ENCODE measurements at places on chromosomes 3 and 15.

- no peak for DNase-seq
Observed at GRCh38 chr3:69500604-69501003, 114.7 kb upstream of the FRMD4B start.

GRCh38 chr15:101368861-101369642 is 74.0 kb upstream of the SNRPA1 start:
- DNase-seq = no peak

DNA sequence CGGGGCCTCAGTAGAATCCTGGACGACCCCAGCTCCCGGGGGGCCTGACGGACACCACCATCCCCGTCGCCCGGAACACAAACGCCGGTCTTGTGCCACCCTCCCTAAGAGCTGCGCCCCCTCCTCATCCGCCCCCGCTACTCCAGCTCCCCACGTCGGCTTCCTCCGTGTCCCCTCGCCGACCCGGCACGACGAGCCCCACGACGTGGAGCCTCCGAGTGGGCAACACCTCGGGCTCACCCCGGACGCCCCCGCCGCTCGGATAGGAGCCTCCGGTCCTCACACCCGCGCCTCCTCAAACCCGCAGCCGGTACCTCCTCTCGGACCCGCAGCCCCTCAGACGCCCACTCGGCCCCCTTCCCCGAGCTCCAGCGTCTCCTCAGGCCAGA is 525 bp downstream of the NPTN start:
- DNase-seq = no peak

- DNase-seq = peak; percentile 67
Observed at GRCh38 chr3:115855911-115856310, 232.6 kb downstream of the GAP43 start.

DNA sequence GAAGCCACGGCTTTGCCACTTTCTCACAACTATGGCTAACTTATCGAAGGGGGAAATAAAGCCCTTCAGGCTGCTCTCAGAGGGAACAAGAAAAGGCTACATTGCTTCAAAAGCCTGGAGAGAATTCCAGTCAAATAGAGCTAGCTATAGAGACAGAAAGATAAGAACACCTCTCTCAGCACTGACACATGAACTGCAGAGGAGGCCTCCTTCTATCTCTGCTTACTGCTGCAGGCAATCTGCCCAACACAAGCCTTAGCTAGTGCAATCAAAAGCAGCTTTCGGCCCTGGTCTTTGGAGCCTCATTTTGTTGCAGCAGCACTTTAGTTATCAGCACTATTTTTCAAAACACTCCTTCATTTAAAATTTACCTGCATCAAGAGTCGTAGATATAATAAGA is 118.4 kb upstream of the ROBO1 start:
- DNase-seq = no peak

DNA sequence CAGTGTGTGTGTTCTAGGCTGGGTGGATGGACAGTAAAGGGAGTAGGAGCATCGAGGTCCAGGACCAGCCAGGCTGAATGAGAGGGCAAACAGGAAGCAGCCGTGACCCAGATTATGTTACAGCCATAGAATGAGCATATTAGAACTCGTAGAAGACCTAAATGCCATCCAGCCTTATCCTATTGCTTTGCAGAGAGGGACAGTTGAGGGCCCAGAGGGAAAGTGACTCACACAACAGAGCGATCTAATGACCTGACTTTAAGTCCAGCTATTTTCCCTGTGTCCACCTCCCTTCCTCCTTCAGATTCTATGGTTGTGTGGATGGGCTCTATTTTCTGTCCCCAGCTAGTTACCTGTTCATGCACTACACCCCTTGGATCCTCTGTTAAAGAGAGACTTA is 634.1 kb upstream of the TBL1XR1 start:
- no peak for DNase-seq

DNA sequence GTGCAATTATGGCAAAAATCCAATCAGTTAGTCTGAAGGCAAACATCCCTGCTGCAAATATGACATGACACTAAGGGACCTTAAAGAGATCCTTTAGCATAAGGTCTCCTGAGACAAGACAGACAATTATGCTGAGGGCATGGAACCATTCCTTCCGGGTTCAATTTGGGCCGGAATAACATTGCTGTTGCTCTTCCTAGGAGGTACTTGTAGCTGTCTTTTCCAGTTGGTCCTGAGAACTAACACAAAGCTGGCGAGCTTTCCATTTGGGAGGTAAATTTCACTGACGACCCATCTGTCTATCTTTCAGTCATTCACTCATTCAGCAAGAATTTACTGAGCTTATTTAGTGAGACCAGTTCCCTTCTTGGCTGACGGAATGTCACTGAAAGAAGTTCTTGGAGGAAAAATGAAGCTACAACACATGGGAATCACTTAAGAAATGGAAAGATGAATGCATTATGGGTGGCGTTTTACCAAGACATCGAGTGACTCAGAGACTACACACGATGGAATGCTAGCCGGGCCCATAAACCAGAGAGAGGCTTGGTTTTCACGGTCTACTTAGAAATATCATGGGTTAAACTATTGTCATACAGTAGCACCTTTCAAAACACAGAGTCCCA is 215.5 kb downstream of the PDZRN3 start:
- peak; percentile 75 for DNase-seq

DNA sequence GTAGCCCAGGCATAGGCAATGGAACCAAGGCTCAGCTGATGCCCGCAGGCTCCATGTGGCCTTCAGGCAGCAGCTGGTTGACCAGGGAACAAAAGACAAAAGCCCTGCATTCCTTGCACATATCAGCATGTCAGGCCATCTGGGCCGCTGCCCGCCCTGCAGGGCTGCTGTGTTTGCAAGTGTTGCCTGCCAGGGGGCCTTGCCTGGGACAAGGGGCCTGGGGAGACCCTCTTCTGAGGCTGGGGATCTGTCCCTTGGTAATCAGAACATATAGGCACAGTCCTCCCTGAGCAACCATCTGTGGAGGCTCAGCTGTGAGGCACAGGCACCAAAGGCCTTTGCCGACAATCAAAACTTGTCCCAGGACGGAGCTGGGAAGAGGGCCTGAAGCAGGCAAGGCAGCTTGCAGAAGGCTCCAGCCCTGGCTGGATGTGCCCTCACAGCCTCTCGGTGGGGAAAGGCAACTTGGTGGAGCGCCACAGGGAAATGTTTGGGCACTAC is 138.2 kb downstream of the TPRA1 start:
- DNase-seq = no peak

GRCh38 chr3:46660543-46661523 is 32.6 kb downstream of the ALS2CL start:
- DNase-seq = no peak

- DNase-seq = no peak
Observed at GRCh38 chr3:124076235-124076634, 84.3 kb upstream of the ROPN1 start.

- no peak for DNase-seq
Observed at GRCh38 chr3:72050771-72051170, 265.8 kb upstream of the PROK2 start.

DNA sequence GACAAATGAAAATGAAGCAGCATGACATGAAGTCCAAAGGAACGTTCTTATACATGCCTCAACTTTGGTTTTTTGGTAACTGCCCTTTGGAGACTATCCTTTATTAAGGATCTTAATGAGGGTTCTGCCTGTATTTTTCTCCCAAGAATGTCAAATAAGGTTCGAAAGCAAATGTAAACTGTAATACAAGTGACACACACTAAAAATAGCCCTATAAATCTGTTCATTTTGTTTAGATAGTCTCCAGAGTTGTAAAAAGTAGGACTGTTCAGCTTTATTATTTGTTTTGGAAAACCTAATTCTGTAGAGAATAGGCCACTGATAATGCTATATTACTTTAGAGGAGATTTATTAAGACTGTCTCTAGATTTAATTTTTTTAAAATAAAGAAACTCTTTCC is 80.5 kb upstream of the CDIN1 start:
- DNase-seq = no peak

- no peak for DNase-seq
Observed at GRCh38 chr3:196872316-196872715, 4.6 kb downstream of the SENP5 start.

GRCh38 chr3:55629432-55629831 is 142.3 kb upstream of the WNT5A start:
- no peak for DNase-seq

GRCh38 chr3:124587053-124587408 is 143.2 kb upstream of the UMPS start:
- DNase-seq = no peak

DNA sequence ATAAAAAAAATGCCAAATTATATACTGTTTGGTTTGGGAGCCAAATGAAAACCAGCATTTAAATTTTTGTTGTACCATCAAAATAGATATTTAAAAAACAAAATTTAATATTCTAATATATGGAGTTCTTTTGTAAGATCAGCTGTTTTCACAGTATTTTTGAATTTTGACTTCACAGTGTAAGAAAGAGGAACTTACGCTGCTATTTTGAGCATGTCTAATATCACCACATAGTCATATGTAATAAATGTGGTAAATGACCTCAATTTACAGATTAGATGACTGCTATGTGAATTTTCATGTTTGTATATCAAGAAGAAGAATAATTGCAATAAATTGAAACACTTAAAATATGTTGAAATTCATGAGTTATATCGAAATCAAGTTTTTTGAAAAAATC is 189.6 kb downstream of the ARRDC4 start:
- DNase-seq = no peak

- no peak for DNase-seq
Observed at GRCh38 chr15:39512643-39513042, 68.2 kb upstream of the THBS1 start.

- no peak for DNase-seq
Observed at GRCh38 chr3:134901461-134901860, 106.4 kb downstream of the EPHB1 start.

DNA sequence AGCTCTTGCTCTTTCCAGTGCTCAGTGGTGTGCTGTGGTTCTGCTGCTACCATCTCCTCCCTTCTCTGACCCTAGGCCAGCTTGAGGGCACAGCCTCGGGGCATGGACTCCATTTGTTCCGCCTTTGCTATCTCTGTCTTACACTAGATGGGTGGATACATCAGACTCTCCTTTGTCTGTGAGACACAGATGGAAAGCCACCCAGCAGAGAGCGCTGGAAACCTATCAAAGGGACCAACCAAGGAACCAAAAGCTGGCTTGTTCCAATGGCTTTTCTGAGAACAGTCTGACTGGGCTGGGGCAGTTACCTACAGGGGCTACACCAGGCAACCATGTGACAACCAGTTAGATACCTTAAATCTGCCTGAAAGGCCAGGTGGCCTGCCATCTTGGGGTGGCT is 63.8 kb downstream of the NPTN start:
- no peak for DNase-seq

- DNase-seq = no peak
Observed at GRCh38 chr15:40102897-40103858, 5.5 kb downstream of the BMF start.

GRCh38 chr3:65873028-65873427 is 165.7 kb downstream of the MAGI1 start:
- no peak for DNase-seq

GRCh38 chr3:177827511-177828207 is 630.4 kb upstream of the TBL1XR1 start:
- no peak for DNase-seq

DNA sequence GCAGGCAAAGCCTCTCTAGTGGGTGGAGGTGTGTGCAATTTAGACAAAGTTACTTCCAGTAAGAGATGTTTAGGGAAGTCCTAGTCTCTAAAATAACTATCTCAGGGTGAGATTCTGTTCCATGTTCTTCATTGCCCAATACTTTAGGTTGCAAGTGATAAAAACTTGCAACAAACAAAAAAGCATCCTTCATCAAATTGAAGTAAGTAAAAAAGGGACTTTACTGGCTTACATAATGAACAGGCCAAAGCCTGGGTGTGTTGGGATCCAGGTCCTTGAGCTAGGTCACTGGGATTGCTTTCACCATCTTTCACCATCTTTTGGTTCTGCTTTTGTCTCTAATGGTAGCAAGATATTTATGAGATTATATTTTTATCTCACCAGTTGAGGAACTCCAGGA is 38.3 kb downstream of the CX3CR1 start:
- no peak for DNase-seq

- DNase-seq = peak; percentile 80
Observed at GRCh38 chr3:194682694-194683310, 2.9 kb upstream of the FAM43A start.

- no peak for DNase-seq
Observed at GRCh38 chr3:59256230-59256629, 206.4 kb upstream of the CFAP20DC start.

- no peak for DNase-seq
Observed at GRCh38 chr3:30567139-30567753, 39.2 kb upstream of the TGFBR2 start.

GRCh38 chr3:70182166-70182565 is 130.3 kb downstream of the MDFIC2 start:
- DNase-seq = no peak

- no peak for DNase-seq
Observed at GRCh38 chr3:141380987-141381386, 12.7 kb downstream of the ZBTB38 start.

DNA sequence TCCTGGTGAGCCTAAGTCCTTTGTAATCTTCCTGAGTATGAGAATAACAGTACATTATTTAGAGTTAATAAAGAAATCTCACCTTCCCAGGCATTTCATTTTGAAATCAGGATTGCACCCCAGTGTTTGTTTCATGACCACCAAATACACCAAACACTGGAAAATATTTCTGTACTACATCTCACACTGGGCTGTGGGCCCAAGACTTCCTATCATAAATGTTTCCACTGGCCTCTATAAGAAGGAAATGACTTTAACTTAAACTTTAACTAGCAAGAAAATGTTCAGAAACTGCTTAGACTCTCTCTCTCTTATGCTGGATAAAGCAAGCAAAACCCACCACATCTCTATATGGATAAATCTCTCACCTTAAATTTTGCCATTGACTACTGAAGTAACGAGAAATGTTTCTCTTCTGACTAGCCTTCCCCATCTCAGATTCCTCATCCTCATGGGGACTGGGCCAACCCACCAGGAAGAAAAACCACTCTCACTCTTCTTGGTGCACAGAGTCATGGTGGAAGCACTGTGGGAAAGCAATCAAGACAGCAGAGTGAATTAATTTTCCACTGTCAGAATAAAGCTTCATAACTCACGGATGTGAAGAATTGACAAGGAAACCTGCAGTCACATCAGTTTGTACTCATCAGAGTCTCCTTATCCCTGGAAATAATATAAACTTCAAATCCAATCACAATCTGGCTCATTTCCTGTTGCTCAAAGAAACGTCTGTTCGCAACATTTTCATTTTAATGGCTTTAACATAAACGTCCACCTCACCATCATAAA is 859.6 kb downstream of the EPHA3 start:
- DNase-seq = no peak
